Right kidney (tissue), 9 donors: ENCODE measurements at places on chromosomes 5 and 9.

DNA sequence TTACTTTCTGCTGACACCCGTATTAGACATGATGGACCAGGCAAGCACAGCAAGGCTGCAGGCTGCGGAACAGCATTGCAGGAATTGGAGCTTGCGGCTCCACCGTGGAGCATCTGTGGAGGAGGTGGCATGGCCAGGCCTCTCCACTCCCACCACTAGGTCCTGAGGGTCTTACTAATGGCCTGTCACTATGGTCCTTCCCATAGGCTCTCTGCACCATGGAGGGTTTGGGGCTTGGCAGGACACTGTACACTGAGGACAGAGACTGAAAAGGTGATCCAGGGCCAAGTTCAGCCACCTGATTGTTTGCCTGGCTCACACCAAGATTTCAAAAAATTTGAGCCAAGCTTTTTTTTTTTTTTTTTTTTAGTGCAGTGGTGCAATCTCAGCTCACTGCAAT lies 14.3 kb upstream of the ZBTB43 start:
- DNase-seq = no peak

GRCh38 chr9:125883565-125884217 lies 136.5 kb downstream of the PBX3 start:
- no peak for DNase-seq

DNA sequence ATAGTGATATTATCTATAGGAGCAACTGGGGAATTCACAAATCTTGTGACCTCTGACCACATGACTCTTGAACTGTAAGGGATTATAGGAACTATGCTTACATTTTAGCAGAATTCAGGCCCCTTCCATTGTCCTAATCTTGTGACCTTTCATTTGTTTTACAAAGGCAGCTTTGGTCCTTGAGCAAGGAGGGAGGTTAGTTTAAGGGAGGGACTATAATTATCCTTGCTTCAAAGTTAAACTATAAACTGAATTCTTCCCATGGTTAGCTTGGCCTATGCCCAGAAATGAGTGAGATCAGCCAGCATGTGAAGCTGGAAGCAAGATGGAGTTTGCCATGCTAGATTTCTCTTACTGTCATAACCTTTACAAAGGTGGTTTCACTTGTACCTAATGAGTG lies 51.2 kb downstream of the TARS1 start:
- no peak for DNase-seq

DNA sequence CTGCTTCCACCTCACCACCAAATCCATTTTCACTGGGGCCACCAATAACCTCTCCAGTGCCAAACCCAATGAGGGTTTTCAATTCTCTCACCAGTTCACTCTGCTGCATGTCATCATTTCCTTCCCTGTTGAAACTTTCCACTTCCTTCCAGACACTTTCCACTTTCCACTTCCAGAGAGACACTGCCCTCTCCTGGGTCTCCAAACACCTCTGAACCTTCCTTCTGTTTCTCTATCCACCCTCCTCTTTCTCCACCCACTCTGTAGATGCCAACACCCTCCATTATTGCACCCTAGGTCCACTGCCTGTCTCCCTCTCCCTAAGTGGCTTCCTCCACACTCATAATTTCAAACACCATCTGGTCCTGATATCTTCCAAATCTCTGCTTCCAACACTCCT lies 39.6 kb downstream of the PDE6A start:
- DNase-seq = no peak

DNA sequence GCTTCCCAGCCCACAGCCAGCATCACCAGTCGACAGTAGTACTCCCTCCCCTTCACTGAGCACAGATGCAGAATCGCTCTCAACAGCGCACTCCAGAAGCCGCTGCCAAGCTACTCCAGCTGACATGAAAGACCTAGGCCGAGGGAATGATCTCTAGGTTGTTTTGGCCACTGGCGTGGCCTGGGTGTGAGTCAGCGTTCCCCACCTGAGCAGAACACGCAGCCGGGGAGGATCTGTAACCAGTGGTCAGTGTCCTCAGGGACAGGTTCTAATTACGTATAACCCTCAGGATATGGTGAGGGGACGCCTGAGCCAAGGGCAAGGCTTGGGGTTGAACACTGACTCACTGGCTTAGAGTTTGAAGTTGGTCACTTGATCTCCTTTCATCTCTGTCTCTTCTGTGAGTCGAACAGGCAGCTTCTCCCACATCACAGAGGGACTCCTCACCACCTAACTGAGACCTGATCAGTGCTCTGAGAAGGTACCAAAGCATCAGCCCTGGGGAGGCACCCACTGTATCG lies 76.9 kb upstream of the IL17B start:
- no peak for DNase-seq

DNA sequence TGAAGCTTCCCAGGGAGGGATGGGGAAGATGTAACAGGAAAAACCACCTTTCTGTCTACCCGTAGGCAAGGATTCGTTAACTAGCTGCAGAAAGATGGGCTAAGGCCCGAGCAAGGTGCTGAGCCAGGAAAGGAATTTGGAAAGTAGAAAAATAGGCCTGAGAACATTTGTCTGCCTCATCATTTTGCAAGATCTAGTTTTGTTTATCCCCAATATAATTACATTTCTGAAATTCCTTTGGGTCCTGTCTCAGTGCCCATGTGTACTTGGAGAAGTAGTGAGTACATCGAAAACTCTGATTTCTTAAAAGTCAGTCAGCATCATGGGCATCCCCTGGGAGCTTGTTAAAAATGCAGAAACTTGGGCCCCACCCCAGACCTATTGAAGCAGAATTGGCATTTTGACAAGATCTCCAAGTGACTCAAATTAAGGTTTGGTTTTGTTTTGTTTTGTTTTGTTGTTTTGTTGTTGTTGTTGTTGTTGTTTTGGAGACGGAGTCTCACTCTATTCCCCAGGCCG lies 52.1 kb upstream of the CEMIP2 start:
- DNase-seq = no peak

- peak; percentile 65 for DNase-seq
Observed at GRCh38 chr9:121498487-121499176, 1.0 kb downstream of the GGTA1 start.
